ENCODE measurements at places on chromosomes 13 and 19.

DNA sequence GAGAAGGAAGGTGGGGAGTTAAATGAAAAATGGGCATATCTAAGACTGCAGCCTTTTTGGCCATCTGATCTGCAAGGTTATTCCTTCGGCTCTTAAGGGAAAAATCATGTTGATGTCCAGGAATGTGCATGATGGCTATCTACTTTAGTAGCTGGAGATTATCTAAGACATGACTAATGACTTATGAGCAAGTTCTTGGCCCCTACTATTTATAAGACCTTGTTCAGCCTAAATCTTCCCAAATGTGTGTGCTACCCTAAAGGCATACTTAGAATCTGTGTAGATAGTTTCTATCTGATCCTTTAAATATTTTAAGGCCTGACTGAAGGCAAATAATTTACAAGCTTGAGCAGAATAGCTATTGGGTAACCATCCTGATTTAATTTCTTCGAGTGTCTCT is 41.8 kb upstream of the CD177 start:
- DNase-seq = no peak
- H3K27me3 ChIP-seq = peaks cover 4% of the 10 kb centered on the region
- H3K27ac ChIP-seq = no peak overlapping the region
- H3K4me1 ChIP-seq = no peaks in the 10 kb centered on the region

DNA sequence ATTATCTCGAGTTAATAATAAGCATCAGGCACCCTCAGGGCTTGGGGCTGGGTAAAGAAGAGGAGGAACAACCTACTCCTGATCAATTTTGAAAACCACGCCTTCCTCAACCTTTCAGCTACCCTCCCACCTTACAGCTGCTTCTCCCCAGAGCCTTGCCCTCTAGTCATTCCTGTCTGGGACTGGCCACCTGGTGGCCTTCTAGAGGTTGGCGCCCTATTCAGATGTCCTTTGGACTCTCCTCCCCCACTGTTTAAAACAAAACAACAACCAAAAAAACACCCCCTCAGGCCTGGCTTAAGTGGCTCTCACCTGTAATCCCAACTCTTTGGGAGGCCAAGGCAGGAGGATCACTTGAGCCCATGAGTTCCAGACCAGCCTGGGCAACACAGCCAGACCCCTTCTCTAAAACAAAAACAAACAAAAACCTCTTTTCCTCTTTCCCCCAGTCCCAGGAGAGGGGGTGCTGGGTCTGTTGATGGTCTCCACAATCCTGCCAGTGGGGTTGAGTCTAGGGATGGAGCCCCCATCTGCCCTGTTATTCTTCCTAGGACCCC is 62.3 kb downstream of the CCDC70 start:
- peak; percentile 35 for DNase-seq
- no peak overlapping the region for H3K4me3 ChIP-seq
- H3K27me3 ChIP-seq = no peaks in the 10 kb centered on the region

- H3K27me3 ChIP-seq = peaks cover 1% of the 10 kb centered on the region
- DNase-seq = no peak
- peaks cover 8% of the 10 kb centered on the region for H3K4me1 ChIP-seq
- H3K27ac ChIP-seq = no peak overlapping the region
These were observed 74.2 kb downstream of the SLC7A1 start for GRCh38 chr13:29521336-29521735.

- DNase-seq = no peak
- peaks cover 7% of the 10 kb centered on the region for H3K27me3 ChIP-seq
- peaks cover 7% of the 10 kb centered on the region for H3K36me3 ChIP-seq
- peak overlapping the region; percentile 79 for H3K27ac ChIP-seq
- H3K4me3 ChIP-seq = no peak overlapping the region
These were observed 2.3 kb downstream of the ZSCAN5A start for GRCh38 chr19:56312342-56312741.

GRCh38 chr13:113013303-113013702 is 44.3 kb downstream of the MCF2L start:
- no peak overlapping the region for H3K4me3 ChIP-seq
- peaks cover 19% of the 10 kb centered on the region for H3K27me3 ChIP-seq
- no peak for DNase-seq
- peaks cover 23% of the 10 kb centered on the region for H3K4me1 ChIP-seq
- no peak overlapping the region for H3K27ac ChIP-seq

DNA sequence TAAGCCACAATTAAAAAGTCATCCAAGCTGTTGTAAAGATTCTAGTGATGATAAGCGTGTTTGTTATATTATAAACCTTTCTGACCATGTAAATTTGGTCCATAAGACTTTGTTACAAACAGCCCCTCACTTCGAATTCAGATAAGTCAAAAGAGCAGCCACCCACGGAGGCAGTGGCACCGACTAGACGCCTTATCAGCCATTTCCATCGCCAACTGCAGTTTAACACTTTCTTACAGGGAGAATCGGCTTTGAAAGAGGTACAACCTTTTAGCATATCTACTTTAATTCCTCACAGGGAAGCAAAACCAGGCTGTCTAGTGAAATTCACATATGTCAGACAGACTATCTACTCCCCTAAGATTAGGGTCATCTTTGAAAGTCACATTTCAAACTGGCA is 47.5 kb downstream of the SOX21 start:
- H3K27me3 ChIP-seq = peaks cover 1% of the 10 kb centered on the region
- H3K4me3 ChIP-seq = no peak overlapping the region
- peaks cover 2% of the 10 kb centered on the region for H3K4me1 ChIP-seq
- DNase-seq = no peak
- H3K36me3 ChIP-seq = no peaks in the 10 kb centered on the region

DNA sequence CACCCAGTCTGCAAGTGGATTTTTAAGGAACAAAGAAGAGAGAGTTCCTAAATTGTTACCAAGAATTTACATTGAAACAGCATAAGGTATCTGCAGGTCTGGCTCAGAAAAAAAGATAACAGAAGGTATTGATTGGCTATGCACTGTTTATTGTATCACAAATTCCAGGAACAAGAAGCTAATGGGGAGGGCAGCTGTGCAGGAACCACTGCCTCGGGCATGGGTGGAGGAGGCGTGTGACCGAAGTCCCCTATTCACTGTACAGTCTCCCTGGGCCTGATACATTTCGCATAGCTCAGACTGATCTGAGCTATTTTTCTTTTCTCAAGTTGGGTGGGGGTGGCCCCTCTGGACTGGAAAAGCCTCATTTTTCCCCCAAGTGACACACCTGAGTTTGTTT is 11.7 kb downstream of the NECTIN2 start:
- peak overlapping the region; percentile 70 for H3K27ac ChIP-seq
- no peak for DNase-seq
- peaks cover 5% of the 10 kb centered on the region for H3K4me1 ChIP-seq
- H3K36me3 ChIP-seq = peaks cover 21% of the 10 kb centered on the region
- H3K4me3 ChIP-seq = no peak overlapping the region

GRCh38 chr13:40438999-40439797 is 227.2 kb downstream of the FOXO1 start:
- H3K27ac ChIP-seq = no peak overlapping the region
- peaks cover 5% of the 10 kb centered on the region for H3K4me1 ChIP-seq
- no peaks in the 10 kb centered on the region for H3K36me3 ChIP-seq

DNA sequence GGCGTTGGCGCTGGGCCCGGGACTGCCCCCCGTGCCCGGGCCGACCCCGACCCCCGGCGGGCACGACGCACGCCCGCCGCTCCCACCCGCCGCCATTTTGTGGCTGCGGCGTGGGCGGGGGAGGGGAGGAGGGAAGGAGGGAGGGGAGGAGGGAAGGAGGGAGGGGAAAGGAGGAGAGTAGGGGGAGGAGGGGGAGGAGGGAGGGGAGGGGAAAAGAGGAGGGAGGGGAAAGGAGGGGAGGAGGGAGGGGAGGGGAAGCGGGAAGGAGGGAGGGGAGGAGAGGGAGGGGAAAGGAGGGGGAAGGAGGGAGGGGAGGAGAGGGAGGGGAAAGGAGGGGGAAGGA is at the start of gene BTBD2:
BTBD2 (minus strand) TSS at position 107 of the 343 bp plus-strand sequence; CDS start at position 96, 11 bp downstream.
- no peak for DNase-seq
- H3K27me3 ChIP-seq = peaks cover 4% of the 10 kb centered on the region
- no peaks in the 10 kb centered on the region for H3K4me1 ChIP-seq

DNA sequence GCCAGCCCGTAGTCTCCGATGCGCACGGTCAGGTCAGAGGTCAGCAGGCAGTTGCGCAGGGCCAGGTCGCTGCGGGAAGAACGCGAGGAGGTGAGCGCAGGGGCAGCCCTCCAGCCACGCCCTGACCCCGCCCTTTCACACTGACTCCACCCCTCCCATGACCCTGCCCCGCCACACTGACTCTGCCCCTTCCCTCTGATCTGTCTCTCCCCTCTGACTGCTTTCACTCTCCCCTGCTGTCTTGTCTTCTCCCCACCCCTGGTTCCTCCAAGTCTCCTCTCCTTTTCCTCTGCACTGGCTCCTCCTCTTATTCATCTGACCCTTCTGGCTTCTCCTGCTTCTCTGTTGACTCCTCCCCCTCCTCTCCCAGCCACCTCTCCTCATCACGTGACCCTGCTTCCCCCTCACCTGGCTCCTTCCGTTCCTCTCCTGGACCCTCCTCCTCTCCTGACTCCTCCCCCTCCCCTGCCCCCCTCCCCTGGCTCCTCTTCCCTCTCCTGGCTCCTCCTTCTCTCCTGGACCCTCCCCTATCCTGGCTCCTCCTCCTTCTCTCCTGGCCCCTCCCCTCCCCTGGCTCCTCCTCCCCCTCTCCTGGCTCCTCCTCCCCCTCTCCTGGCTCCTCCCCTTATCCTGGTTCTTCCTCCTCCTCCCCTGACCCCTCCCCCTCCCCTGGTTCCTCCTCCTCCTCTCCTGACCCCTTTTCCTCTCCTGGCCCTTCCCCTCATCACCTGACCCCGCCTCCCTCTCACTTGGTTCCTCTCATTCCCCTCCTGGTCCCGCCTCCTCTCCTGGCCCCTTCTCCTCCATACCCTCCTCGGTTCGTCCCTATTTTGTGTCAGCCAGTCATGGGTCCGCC is 9.9 kb downstream of the LMTK3 start:
- H3K4me1 ChIP-seq = peaks cover 6% of the 10 kb centered on the region
- peak overlapping the region; percentile 44 for H3K4me3 ChIP-seq
- peaks cover 18% of the 10 kb centered on the region for H3K27me3 ChIP-seq

DNA sequence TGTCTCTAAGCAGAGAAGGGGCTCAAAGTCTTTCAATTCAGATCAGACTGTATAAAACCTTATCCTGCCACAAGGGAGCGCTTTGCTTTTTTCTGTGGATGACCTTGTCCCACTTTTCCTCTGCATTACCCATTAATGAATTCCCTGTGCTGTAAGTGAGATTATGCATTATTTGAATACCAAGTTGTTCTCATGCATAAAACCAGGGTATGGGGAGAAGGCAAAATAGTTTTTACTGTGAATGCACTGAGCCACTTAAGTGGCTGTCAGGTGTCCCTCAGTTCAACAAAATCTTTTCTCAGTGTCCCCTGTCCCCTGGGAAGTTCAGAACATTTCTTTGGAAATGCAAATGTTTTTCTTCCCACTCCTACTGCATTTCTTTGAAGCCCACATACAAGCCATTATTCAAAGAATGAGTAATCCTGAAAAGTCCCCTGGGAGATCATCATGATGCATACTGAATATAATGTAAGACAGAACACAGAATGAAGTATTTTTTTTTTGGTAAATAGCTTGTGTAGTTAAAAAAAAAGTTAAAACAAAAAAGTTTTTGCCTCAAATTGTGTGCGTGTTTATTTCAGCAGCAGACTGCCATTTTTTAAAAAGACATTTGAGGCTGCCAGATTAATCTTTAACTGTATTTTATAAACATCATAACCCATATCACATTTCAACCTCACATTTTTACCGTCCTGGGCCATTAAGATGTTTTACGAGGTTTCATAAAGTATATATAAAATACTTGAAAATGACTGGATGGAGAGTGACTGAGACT is 506.7 kb upstream of the PCDH9 start:
- no peaks in the 10 kb centered on the region for H3K4me1 ChIP-seq
- no peaks in the 10 kb centered on the region for H3K27me3 ChIP-seq
- no peak overlapping the region for H3K4me3 ChIP-seq

DNA sequence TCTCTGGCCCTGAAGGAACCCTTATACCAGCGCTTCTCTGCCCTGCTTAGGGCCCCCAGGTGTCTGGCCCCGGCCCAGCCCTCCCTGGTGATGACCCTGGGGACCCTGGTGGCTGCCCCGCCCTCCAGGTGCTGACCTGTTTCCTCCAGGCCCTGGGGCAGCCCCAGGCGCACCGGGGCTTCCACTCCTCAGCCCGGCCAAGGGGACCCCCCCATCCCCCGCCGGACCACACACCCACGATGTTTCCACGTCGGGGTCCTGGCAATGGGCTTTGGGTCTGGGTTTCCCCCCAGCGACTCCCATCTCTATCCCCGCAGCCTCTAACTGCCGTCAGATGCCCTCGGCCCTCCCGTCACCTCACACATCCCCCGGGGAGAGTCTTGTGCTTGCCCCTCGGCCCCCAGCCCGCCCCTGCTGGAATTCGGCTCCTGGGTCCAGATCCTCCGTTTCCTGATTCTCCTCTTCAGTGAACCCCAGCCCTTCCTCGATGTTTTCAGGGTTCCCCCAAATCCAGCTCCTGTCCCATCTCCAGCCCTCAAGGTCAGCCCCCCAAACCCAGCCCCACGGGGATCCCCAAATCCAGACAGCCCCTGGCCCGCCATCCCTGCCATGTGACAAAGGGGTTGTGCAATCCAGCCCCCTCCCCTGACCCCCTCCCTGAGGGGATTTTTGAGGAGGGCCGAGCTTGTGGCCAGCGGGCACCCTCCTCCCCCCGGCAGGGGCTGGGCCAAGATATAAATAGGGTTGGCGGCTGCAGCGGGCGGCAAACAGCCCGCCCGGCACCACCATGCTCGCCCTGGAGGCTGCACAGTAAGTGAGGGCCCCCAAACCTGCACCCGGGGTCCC is at the start of gene SPIB:
SPIB (plus strand) TSS at position 763 of the 846 bp plus-strand sequence; CDS start at position 788, 25 bp downstream.
- peak within 1 kb of the TSS; percentile 78 for H3K4me3 ChIP-seq
- H3K4me1 ChIP-seq = peaks cover 11% of the 10 kb centered on the region
- H3K27me3 ChIP-seq = peaks cover 13% of the 10 kb centered on the region
- H3K27ac ChIP-seq = no peak within 1 kb of the TSS
- peaks cover 11% of the 10 kb centered on the region for H3K36me3 ChIP-seq
- no peak for DNase-seq

DNA sequence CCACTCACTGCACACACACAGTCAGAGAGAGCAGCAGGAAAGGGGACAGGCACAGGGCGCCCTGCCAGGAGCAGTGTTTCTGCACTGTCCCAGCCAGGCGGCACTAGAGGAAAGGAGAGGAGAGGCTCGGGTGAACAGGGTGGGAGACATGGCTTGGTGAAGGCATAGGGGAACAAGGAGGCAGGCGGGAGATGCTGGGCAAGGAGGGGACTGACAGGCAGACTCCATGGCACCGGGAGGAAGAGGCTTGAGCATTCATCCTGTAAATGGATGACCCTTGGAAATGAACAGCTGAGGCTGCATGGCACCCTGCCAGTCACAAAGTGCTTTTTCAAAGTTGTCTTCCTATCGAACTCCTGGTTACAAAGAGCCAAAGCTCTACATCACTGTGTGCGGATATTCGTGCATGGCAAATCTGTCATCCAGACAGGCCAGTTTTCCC is 22.4 kb downstream of the MED26 start:
- H3K36me3 ChIP-seq = peaks cover 3% of the 10 kb centered on the region
- peak overlapping the region; percentile 64 for H3K27ac ChIP-seq
- peak overlapping the region; percentile 9 for H3K4me3 ChIP-seq
- peaks cover 2% of the 10 kb centered on the region for H3K27me3 ChIP-seq

GRCh38 chr13:84896128-84896527 is 903.1 kb downstream of the SLITRK6 start:
- no peak overlapping the region for H3K4me3 ChIP-seq
- peak; percentile 62 for DNase-seq
- H3K36me3 ChIP-seq = peaks cover 4% of the 10 kb centered on the region
- H3K4me1 ChIP-seq = no peaks in the 10 kb centered on the region

Measured in endothelial cell (in vitro differentiated cells).